ENCODE measurements at places on chromosomes 2 and 18.

- DNase-seq = no peak
These were observed 54.2 kb downstream of the LTBP1 start for GRCh38 chr2:33000986-33001385.

DNA sequence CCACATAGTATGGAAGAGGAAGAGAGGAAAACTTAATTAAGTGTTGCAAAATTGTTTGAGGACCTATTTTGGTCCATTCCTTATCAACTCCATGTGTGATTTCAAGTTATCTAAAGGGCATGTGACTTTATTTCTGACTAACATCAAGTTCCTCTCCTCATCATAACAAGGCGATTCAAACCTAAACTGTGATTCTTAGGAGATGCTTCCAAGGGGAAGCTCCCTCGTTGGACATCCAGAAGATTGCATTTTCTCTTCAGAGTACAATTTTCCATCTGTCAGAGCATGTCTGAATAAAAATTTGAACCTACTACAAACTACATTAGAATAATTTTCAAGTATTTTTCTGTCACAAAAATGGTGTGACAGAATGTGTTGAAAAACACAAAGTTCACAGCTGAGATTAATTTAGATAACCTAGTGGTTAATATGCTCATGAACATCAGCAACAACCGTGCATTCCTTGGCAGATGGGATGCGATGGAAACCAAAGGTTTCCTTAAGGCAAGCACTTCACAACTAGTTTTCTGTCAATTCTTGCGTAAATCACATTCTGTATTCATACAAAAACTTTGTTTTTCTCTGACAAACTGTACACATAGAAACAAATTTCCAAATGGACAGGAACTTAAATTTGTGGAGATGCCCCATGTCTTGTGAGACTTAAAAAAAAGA is 4.2 kb downstream of the SFT2D3 start:
- DNase-seq = no peak

- no peak for DNase-seq
These were observed 11.2 kb upstream of the EN1 start for GRCh38 chr2:118858485-118859156.

DNA sequence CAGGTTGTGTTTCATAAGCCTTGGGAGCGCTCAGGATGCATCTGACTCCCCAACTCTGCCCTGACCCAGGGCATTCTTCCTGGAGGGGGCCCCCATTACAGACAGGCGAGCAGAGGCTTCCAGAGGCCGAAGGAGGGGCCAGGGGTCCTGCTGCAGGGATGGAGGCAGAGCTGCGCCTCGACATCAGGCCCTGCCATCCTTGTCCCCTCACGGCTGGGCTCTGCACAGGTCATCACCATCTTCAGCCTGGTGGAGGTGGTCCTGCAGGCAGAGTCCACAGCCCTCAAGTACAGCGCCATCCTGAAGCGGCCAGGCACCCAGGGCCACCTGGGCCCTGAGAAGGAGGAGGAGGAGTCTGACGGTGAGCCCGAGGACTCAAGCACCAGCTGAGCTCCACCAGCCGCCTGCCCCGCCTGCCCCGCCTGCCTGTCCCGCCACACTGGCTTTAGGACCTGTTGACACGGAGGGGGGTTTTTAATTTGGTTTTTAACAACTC is 42.3 kb upstream of the ALPP start:
- DNase-seq = no peak

DNA sequence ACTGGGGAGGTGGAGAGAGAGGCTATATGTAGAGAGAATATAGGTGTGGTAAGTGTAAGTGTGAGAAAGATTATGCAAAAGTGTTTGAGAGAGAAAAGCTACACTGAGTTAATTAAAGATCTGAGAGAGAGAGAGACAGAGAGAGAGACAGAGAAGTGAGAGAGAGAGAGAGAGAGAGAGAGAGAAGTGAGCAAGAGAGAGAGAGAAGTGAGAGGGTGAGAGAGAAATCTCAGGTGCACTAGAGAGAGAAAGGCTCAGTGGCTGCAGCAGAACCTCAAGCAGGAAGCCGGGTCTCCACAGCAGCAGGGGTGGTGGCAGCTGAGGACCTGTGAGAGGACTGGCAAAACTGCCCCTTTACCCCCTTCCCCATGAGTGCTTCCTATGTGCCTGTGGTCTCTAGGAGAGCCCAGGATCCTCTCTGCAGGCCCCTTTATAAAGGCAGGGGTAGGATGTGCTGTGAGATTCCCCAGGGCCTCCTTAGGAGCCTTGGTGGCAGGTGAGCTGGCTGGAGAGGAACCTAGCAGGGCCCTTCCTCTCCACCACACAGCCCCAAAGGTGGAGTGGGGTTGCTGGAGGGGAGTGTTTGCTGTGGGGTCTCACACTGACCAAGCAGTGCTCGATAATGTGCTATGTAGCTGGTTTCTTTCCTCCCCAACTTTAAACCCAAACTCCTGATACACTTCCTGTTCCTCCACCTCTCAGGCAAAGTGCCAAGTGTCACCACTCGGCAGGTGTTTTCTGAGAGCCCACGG is 52.6 kb downstream of the SLC4A5 start:
- no peak for DNase-seq

DNA sequence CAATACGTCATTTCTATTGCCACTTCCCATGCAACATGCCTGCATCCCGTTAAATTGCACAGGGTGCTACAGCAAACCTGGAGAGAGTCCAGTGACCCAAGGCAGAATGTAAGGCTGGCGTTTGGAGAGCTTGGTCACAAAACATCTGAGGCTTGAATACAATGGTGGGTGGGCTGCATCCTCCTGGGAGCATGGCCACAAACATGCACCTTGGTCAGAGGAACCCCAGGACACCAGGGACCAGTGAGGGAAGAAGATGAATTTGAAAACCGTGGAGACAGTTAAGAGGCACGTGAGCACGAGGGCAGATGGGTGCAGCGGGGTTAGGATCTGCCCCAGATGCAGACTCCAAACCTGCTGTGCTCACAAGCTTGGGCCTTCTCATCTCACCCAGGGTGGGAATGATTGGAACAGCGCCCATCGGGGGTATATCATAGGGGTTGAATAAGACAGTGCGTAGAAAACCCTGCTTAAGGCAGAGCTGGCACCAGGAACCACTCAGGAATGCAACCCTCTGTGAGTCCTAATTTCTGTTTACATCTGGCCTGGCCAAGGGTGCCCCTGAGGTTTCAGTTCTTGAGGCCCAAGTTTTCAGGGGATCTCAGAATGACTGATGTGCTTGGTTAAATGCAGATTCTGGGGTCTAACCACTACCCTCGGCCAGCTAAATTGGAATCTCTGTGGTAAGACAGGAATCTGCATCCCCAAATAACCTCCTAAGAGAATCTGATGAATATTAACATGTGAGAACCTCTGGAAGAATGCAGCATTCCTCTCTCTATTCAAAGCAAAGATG is 97.2 kb downstream of the ARL4C start:
- DNase-seq = no peak

GRCh38 chr2:217897816-217898806 is 104.7 kb downstream of the TNS1 start:
- DNase-seq = no peak

- no peak for DNase-seq
These were observed 29.8 kb downstream of the KCNE4 start for GRCh38 chr2:223081789-223082188.

DNA sequence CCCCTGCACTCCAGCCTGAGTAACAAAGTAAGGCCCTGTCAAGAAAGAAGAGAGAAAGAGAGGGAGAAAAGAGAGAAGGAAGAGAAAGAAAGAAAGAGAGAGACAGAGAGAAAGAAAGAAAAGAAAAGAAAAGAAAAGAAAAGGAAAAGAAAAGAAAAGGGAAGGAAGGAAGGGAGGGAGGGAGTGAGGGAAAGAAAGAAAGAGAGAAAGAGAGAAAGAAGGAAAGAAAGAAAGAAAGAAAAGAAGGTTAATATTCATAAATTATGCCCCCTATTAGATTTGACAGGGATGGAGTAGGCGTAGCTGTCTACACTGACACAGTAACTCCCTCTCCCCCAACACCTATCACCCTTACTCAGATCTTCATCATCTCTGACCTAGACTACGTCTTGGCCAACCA is 202.3 kb downstream of the SP3 start:
- DNase-seq = no peak

Measured in GM12891 (cell line).